Iris pigment epithelial cell (primary cell): ENCODE measurements at places on chromosomes 11 and 22.

GRCh38 chr11:68141246-68142027, 20.2 kb upstream of the CHKA start:
- DNase-seq: no peak

- no peak for DNase-seq
These were observed 46.6 kb upstream of the WNT7B start for GRCh38 chr22:46023558-46023981.

DNA sequence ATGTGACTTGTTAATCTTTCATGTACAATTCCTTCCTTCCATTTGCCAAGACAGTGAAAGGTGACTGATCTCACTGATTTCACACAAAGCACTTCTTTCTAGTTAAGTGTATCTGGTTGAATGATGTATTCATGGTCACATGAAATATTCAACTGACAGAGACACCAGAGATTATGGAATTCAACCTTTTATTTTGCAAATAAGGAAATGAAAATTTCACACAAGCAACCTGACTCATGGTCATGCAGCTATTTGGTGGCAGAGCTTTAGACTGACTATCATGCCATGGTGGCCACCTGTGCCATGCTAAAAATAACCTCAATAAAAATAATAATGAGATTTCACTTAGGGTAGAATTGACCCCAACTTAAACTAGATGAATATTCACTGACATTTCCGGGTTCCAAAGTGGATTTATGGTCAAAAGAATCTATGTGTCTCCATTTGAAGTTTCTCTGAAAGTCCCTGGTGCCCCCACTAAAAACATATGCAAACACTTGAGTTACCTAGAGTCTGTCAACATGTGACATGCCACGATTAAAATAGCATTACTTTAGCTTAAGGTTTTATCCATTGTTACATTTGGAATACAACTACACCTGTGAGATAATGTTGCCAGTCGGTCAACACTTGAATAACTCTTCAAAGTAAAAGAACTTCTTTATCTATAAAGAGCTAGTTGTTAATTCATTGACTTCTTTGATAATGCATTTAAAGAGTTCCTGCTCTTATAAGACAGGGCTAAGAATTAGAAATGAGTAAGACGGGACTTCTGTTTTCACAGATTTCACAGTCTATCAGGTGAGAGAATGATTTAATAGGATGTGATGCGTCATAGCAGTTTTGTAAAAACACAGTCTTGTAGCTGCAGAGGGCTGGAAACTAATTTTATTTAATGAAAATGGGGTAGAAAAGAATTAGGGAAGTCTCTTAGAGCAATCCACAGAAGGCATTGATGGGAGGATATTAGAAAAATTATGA, 94.6 kb upstream of the OR9G4 start:
- no peak for DNase-seq

GRCh38 chr22:17897858-17898257, 123.6 kb upstream of the BID start:
- DNase-seq: no peak

DNA sequence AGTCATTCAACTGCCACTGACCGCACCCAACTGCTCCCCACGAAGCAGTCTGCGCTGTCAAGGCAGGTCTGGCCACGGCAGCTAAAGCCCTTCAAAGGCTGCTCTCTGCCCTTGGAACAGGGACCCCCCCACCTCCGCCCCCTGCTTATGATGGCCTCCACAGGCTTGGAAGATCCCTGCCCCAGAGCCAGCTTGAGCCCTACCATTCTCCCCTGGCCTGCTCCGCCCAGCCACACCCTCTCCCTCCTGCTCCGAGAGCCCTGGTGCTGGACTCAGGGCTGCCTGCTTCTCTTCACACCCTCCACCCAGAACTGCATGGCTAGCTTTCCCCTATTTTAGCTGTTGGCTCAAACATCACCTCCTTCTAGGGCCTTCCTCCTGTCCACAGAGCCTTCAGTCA, 19.0 kb downstream of the ZMAT5 start:
- no peak for DNase-seq

- no peak for DNase-seq
These were observed 40.6 kb downstream of the NECTIN1 start for GRCh38 chr11:119688356-119688755.
